ENCODE measurements at places on chromosomes 6 and 20.

DNA sequence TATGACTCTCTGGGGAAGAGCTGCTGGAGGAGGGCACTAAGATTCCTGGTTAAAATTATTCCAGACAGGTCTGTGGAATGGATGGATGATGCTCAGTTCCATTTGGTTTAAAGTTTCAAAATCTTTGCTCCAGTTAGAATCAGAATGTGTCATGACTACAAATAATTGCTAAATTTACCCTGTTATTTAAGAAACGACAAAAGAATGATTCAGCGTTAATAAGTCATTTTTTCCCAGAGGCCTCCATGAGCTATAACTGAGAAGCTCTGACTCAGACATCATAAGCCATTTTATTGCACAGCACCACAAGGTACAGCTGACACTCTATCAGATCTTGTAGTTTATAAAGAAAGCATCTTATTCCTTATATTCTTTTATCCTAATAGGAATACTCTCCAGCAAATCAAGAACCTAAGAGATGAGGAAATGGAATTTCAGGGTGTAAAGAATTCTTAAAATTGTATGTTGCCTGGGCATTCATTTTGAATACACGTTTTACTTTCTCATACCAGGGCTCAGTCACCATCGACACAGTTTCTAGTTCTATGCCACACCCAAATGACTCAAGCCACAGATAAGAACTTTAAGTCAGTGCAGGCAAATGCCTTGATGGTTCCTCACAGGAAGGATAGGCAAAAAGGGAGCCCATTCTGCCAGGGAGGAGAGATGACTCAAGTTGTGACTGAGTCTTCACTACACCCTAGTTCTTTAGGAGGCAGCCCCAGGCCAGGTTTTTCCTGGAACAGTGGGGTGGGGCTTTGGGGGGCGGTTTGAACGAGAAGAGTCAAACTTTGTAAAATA is 636.0 kb downstream of the MMUT start:
- DNase-seq, result peak; percentile 41

DNA sequence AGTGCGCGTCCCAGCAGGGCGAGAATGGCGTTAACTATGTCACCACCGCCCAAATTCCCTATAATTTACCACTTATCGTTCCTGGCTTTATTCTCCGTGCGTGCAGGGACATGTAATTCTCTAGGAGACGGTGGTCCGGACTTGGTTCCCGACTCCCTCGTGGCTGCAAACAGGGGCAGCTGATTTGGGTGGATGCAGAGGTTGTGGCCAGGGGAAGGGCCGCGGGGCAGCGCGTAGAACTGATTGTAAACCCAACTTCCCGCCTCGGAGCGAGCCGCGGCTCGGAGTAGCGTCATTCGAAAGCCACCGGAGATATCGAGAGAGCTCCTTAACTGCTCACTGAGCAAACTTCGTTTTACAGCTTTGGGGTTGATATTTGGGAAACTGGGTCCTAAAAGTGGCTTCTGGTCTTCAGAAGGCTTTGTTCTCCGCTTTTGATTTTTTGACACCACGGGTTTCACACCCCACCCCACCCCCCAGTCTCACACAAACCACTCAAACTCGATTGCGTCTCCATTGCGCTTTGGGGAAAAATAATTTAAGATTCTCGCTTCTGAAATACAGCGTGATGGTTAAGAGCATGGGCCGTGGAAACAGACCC is 17.5 kb upstream of the ZSCAN9 start:
- peak; percentile 38 for DNase-seq

GRCh38 chr6:102848796-102849195 is 1455.3 kb downstream of the GRIK2 start:
- DNase-seq, result no peak

DNA sequence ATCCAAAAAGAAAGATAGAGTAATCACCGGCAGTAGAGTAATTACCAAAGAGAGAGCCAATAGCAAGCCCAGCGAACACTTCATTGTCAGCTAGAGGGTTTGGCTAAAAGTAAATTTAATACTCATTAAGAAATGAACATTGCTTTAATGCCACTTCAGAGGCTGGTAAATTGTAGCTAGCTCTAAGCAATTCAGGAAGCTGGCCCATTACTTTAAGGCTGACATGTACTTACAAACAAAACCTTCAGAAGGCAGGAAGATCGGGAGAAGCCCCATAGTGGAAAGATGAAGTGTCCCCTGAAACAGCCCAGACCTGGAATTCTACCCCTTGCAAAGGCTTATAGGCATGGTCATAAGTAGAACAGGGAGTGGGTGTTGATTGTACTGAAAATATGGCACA is 396.6 kb upstream of the ID4 start:
- no peak for DNase-seq

DNA sequence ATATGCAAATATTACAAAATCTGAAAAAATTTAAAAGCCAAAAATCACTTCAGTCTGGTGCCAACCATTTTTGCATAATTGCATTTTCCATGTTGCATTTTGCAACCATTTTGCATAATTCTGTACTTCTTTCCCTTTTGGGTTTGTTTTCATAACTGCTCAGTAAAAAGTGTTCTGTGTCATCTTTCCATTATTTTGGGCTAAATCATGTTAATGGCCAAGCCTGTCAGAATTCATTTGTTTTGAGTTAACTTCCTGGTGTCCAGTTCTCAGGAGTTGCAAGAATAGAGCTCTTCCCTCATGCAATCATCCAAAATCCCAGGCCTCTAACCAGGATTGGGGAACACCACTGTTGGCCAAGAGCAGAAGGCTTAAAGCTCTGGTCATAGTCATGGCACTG is 133.6 kb downstream of the MTHFD1L start:
- DNase-seq, result no peak

Measured in hepatic stellate cell (primary cell).